Stimulated activated CD4-positive, alpha-beta T cell treated with anti-CD3 and anti-CD28 coated beads, Interleukin-4, amount 100 ng/mL, for 4 hours (primary cell): ENCODE measurements at places on chromosomes 1 and 21.
A peak's percentile ranks its signal among the peaks of the same experiment; 100 is the strongest.

- no peak for DNase-seq
These were observed 37.6 kb downstream of the CRYAA start for GRCh38 chr21:43206231-43207042.

GRCh38 chr1:154476791-154477190, 25.2 kb upstream of the TDRD10 start:
- DNase-seq, result no peak

GRCh38 chr1:234531151-234531635, 52.2 kb upstream of the TARBP1 start:
- DNase-seq, result no peak

- peak; percentile 28 for DNase-seq
These were observed at the start of gene KDF1 for GRCh38 chr1:26959722-26960624. Gene KDF1, minus strand, starts transcription at chr1:26960468. Its CDS starts 8,088 bp downstream, at chr1:26952380.

DNA sequence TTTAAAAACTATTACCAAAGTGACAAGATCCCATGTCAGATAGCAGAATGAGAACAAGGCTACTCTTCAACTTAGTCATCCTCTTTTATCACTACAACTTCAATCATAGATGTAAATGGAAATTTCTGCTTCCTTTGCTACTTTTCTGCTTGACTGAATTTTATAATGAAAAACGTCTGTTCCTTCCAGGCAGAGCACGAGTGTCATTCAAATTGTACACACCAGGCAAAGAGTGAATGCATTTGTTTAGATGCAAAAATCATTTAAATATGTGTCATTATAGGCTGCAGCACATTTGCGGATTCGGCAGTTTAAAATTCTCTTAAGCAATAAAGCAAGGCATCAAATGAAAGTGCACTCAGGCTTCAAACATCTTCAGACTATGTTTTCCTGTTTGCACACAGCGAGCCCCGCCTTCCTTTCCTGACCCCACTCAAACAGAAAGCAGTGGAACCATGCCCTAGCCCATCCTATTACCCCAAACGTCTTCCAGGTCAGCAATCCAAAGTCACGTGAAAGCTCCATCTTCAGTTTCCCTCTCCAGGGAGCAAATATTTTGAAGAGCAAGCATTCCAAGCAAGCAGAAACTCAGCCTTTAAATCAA, 99.6 kb downstream of the APP start:
- peak; percentile 7 for DNase-seq

DNA sequence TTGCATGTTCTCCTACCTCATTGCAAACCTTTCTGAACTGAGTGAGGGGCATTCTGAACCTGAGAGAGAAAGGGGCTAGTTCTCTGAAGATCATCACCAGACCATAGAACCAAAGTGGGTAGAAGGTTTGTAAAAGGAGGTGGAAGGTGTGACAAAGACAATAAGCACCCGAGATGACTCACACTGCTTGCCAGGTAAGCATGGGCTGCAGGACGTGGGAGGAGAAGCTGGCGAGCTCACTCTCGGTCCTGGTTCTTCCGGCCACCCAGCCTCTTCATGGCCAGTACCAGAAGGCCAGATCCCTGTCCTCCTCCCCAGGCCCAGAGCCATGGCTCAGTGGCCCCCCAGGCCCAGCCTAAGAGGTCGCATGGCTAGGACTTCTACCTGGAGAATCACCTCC, 128.3 kb downstream of the TMEM53 start:
- no peak for DNase-seq
